ENCODE measurements at places on chromosomes 7 and 10.

DNA sequence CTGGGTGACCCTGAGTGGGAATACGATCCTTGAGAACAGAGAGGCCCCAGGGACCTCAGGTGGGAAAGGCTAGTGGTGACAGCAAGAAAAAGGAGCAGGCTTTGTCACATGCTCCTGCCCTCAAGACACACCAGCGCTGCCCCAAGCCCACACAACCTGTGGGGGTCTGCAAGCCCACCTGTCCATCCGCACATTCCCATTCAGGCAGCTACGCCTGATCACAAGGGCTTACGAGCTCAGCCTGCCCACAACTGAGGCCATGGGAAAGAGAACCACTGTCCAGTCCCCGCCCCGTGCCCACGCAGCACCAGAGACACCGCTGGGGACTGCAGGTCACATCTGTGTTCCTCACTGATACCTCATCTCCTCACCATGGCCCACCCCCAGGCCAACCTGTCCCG is 26.7 kb downstream of the EBF3 start:
- no peak for DNase-seq

DNA sequence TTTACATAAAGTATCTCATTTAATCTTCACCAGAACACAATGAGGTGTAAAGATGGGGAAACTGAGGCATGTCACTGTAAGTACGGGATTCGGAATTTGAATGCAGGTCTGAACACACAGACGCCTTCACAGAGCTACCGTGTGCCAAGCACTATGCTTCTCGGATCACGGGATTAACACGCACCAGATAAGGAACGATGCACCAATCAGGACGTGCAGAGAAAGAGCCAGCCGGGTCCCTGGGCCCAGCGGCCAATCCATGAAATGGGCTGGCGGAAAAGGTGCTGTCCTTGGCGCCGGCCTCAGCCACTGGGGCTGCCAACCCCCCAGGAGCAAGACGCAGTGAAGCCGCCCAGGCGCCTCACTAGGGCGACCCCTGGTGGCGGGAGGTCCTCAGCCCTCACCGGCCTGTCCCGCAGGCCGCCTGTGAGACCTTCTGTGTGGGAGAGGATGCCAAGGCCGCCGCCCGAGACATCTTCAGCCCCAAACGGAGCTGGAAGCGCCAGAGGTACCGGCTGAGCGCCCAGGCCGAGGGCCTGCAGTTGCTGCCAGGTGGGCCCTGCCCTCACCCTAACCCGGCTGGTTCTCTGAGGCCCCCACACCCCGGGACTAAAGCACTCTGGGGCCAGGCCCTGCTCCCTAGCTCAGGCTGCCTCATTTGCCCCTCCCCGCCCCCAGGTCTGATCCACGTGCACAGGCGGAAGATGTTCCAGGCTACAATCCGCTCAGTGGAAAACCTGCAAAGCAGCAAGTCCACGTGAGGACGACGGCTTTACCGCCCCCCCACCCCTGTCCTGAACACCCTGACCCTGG is 15.6 kb downstream of the ATG9B start:
- peak; percentile 47 for DNase-seq

DNA sequence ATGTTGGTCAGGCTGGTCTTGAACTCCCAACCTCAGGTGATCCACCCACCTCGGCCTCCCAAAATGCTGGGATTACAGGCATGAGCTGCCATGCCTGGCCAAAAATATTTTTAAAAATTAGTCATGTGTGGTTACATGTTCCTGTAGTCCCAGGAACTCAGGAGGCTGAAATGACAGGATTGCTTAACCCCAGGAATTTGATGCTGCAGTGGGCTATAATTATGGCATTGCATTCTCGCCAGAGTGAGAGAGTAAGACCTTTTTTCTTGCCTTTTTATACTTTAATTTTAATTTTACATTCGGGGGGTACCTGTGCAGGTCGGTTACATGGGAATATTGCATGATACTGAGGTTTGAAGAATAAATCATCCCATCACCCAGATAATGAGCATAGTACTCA is 86.6 kb upstream of the ZNF92 start:
- DNase-seq: no peak

- no peak for DNase-seq
Observed at GRCh38 chr7:150874401-150875198, 22.3 kb downstream of the AOC1 start.

GRCh38 chr10:11527691-11528255 is 83.7 kb downstream of the USP6NL start:
- DNase-seq: no peak

- DNase-seq: no peak
Observed at GRCh38 chr7:91396-92175, 100.8 kb upstream of the FAM20C start.

- DNase-seq: no peak
Observed at GRCh38 chr10:66958466-66958865, 32.6 kb downstream of the LRRTM3 start.

- DNase-seq: no peak
Observed at GRCh38 chr7:146937836-146938235, 821.2 kb downstream of the CNTNAP2 start.

GRCh38 chr10:71409516-71410104 is 12.9 kb downstream of the CDH23 start:
- no peak for DNase-seq

DNA sequence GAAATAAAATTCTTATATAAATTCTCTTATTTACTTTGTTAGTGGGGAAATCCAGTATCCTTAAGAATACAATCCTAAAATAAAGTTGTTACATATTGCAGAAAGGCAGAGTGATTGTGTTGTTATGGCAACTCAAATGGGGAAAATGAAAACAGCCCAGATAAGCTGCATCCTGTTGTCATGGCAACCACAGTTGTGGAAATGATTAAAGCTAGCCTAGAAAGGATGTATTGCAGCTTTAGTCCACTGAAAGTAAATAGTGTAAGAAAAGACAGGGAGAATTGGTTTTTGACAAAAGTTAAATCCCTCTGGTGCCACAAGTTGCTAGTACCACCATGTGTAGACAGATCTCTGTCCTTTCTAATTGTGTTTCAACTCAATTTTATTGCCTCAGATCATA is 43.2 kb downstream of the BTRC start:
- DNase-seq: no peak

- DNase-seq: no peak
Observed at GRCh38 chr10:93261961-93262610, 188.4 kb downstream of the CYP26A1 start.

- DNase-seq: no peak
Observed at GRCh38 chr7:4939971-4940728, 18.8 kb downstream of the MMD2 start.

DNA sequence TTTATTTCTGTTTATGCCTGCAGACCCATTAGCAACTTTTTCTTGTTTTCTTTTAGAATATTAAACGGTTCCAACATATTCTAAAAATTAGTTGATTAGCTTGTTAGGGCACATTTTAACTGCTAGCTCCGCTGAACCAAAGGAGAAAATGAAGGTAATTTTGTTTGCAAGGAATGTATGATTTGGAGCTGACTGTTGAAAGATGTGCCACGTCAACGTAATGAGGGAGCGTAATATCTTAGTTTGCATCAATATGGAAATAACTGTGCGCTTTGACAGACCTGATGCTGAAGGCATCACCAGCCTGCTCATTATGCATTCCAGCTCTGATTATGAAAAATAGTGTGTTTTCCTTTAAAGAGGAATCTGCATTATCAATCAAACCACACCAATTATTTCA is 102.0 kb upstream of the CTBP2 start:
- DNase-seq: no peak

GRCh38 chr10:105793071-105793470 is 1152.0 kb downstream of the SORCS3 start:
- DNase-seq: no peak

- DNase-seq: no peak
Observed at GRCh38 chr10:72762042-72762441, 70.1 kb downstream of the MCU start.

- DNase-seq: no peak
Observed at GRCh38 chr7:138665669-138666140, 35.5 kb downstream of the SVOPL start.

GRCh38 chr10:124026589-124026939 is 66.8 kb downstream of the CHST15 start:
- no peak for DNase-seq

GRCh38 chr10:5888843-5889623 is 660 bp downstream of the ANKRD16 start:
- DNase-seq: peak; percentile 1

DNA sequence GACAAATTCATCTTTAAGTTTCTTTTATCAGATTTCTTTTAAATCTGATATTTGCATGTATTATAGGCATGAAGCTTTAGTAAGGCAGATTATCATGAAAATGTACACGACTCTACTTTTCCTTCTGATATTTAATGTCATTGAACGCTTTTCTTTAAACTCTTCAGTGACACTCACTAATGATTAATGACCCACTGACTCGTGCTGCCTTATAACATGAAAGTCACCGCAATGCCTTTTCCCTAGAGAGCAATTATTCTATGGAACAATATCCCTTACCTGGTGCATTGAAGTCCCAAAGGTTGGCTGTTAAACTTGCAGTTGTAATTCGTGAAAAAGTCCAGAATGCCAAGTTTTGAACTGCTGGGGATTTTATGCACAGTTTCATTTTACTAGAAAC is 33.4 kb upstream of the HGF start:
- no peak for DNase-seq

DNA sequence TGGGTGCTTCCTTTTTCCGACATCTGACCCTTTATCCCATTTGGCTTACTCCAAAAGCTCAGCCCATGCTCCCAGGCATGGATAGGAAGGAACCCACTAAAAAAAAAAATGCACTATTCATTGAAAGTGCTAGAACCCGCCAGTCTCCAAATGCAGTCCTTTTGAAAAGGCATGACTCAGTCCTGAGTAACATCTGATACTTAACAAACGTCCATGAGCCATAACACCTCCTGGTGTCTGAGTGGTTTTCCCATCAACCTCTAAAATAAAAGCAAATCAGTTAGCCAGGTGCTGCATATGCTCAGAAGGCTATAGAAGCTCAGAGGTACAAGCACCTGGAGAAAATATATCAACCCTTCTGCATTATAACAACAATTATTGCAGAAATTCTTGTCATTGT is 45.0 kb upstream of the CACUL1 start:
- DNase-seq: no peak

DNA sequence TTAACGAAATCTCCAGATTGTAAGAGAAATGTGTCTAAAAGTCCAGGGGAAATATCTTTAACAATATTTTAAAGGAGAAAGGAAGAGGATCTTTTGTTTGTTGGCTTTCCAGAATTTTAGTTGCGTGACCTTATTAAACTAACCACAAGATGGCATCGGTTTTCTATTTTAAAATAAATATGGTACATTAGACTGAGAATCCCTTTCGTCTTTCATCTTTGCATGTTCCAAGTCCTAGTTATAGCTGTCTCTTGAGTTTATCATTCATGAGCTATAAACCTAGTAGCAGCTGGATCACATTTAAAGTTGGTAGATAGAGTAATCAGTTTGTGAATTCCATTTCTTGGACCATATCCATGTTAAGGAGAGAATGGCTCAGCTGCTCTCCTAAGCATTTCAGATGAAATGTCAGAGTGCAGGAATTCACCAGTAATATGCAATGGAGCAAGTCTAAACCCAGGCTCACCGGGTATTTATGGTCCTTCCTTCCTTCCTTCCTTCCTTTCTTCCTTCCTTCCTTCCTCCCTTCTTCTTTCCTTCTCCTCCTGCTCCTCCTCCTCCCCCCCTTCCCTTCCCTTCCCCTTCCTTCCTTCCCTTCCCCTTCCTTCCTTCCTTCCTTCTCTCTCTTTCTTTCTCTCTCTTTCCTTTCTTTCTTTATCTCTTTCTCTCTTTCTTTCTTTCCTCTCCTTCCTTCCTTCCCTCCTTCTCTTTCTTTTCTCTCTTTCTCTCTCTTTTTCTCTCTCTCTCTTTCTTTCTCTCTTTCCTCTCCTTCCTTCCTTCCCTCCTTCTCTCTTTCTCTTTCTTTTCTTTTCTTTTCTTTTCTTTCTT is 57.8 kb upstream of the RAB18 start:
- no peak for DNase-seq

- DNase-seq: no peak
Observed at GRCh38 chr7:26898891-26899290, 34.5 kb upstream of the SKAP2 start.

- no peak for DNase-seq
Observed at GRCh38 chr10:82075605-82076004, 200.6 kb downstream of the NRG3 start.

GRCh38 chr10:17455015-17455520 is 673 bp upstream of the ST8SIA6 start:
- no peak for DNase-seq

DNA sequence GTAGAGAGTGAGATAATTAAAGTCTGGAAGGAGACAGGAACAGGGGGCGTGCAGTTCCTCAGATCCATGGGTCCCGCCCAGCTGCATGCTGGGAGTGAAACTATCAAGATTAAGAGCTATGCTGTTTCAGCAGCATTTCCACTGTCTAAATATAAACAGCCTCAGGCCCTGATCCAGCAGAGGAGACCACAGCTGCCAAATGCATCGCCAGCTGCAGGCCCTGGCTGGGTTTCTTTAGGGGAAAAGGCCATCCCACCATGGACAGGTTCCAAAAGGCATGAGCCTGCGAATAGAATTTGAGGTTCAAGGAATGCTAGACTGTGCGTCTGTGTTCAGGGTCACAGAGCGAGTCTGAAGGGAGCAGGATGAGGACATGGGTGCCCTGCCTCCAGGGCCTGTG is 411.4 kb downstream of the PAXIP1 start:
- DNase-seq: no peak

GRCh38 chr10:68871105-68871711 is 29.9 kb upstream of the DDX50 start:
- no peak for DNase-seq

GRCh38 chr10:128967980-128968756 is 498.9 kb upstream of the MGMT start:
- DNase-seq: no peak

DNA sequence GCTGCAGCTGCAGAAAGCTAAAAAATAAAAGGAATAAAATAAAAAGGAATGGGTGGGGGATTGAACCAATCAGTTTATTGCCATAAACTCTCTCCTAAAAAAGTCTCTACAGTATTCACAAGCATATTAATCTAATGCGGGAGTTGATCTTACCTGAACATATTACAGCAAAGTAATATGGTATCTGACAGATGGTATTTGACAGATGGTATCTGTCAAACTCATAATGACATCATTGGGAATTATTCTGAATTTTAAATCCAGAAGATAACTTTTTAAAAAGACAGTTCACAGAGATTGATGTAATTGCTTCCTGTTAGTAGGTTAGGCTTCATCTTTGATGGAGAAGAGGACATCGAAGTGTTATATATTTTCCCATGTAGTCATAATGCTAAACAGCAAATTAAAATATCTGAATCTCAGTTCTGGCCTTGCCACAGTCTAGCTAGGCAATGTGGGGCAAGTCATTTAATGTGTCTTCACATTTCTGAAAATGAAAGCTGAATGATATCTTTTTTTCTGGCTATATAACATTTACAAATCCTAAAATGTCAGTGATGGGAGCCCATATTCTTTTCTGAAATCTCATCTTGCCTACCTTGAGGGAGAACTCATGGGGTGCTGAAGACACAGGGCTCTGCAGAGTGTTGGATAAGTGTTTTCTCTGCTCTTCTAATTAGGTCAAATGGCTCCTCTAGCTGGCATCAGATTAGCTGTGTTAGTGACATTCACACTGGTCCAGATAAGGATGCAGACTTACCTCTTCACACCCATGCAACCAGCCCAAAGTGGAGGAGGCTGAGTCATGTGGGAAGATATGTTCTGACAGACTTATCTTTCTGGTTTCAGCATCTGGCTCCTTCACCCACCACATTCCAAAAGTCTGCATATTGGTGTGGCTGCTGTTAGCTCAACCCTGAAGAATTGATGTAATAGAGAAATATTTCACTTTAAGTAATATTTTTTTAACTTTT is 2.1 kb upstream of the LIPM start:
- DNase-seq: no peak
